Stimulated activated CD8-positive, alpha-beta memory T cell treated with anti-CD3 and anti-CD28 coated beads, Interleukin-7, amount 100 ng/mL, for 1 hour (primary cell): ENCODE measurements at places on chromosomes 1 and 21.
A peak's percentile ranks its signal among the peaks of the same experiment; 100 is the strongest.

GRCh38 chr1:33153650-33154049, 28.2 kb downstream of the TRIM62 start:
- no peak for DNase-seq

DNA sequence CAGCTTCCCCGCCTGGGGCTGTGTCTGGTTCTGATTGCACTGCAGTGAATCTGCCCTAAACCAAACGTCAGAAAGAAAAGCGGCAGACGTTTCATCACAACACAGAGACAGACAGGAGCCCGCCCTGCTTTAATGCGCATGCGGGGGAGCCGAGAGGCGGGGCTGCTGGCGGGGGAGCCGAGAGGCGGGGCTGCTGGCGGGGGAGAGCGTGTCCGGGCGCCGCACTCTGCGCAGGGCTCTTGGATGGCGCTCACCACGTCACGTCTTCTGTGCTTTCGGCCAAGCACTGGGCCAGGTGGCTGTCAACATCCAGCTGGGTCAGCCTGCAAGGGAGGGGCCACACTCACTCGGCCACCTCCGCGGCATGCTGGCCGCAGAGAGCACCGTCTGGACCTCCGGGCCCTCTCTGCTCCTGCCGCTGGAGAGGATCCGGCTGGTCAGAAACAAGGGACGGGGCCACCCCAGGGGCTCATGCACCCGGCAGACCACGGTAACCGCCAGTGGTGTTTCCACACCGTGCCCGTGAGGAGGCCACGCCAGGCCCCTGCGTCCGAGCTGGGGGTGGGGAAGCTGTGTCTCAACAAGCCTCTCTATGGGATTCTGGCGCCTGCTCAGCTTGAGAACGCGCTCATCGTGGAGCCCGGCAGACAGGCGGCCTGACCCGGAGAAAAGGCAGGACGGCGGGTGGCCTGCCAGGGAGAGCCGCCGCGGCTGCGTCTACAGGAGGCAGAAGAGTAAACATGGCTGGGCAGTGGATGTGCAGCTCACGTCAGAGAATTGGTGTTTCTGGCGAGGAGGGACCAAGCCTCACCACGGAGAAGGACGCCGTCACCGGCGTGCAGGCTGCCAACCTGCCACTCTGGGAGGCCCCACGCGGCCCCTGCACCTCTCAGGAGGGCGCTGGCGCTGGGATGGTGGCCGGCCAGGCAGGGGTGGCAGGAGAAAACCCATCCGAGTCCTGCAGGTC, 4.8 kb downstream of the FAAP20 start:
- DNase-seq, result peak; percentile 76

- DNase-seq, result no peak
Observed at GRCh38 chr1:47405697-47406096, 10.4 kb upstream of the FOXE3 start.

GRCh38 chr1:83970114-83970513, 28.8 kb downstream of the TTLL7 start:
- no peak for DNase-seq

DNA sequence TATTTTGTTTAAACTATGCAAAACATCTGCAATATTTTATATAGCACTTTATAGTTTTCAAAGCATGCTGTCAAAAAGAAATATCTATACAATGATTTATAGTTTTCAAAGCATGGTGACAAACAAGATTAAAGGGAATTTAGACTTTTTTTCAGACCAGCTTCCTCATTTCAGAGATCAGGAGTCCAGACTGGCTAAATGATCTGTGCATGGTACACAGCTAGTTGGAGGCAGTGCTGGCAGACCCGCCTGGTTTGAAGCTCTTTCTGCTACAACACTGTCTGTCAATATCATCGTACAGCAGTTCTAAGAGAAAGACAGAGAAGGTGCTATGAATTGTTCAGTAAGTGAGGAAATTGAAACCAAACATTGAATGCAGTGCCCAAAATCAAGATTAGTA, 479.0 kb downstream of the PTBP2 start:
- DNase-seq, result no peak

DNA sequence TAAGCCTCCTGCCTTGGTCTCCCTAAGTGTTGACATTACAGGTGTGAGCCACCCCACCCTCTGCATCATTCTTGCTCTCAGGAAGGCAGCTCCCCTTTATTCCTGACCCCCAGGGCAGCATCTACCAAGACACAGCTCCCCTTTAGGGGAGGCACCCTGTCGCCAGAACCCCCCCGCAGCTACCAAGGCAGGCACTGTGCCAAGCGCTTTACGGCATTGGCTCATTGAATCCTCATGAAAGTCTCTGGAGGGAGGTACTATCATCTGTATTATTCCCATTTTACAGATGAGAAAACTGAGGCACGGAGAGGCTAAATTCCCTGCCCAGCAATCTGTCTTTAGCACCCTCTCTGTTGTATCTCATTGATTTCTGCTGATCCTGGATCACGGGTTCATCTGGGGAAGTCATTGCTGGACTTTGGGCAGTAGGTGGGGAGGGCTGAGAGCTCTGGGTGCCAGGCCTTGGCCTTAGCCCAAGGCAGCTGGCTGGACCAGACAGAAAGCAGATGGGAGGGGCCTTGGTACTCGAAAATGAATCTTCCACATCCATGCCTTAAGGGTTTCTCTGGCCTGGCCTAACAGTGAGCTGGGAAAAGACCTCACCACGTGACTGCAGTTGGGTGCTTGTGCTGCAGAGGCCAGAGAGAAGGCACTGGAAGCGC, 5.9 kb downstream of the PLOD1 start:
- DNase-seq, result no peak

GRCh38 chr1:37817481-37817880, 9.5 kb upstream of the YRDC start:
- DNase-seq, result no peak

DNA sequence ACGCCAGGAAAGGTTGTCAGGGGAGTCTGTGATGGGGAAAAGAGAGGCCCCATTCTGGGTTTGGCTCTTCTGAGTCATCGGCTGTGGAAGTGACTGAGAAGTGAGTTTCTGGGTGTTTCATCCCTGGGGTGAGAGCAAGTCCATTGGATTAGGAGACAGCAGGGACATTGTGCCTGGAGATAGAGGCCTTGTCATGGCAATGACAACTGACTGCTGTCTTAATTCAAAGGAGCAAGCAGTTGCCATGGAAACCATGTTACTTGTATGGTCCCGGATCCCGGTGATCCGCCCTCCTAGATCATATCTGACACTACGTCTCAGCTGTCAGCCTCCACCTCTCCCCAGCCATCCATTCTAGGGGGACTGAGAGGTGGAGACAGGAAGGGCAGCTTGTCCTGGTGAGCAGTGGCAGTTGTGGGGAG, 34.4 kb downstream of the KIAA0040 start:
- no peak for DNase-seq

GRCh38 chr1:51313961-51314777, 16.2 kb downstream of the TTC39A start:
- DNase-seq, result no peak

DNA sequence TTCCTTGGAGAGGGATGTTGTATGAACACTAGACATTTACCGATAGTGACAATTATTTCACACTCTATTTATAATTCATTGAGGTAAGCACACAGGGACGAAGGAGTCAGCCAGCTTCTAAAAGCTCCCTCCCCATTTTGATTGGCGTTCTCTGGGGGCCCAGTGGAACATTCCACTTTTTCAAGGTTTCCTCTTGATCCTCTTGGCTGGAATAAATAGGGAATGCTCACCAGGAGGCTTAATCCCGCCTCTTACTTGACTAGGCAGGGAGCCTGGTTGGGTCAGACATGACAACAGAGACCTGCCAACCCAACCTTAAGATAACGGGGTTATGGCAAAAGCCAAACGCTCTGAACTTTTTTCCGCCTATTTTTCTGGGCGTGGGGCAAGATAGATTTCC, 974 bp downstream of the ACTN2 start:
- no peak for DNase-seq

DNA sequence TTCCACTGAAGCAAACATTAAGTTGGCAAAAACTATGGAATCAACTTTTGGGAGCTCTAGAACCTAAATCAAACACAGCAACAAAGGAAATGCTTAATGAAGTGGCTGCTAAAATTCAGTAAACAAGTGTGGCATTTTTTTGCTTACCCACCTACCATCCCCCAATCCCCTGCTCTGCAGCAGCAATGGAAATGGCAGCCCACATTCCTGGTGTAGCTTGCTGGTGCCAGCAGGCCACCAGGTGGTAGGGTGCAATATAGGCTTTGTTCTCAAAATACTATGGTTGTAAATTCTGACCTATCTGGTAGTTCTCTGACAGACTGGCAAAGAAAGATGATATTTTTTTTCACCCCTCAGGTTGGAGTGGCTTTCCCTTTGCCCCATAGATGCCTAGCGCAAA, 42.8 kb downstream of the SHCBP1L start:
- no peak for DNase-seq

- no peak for DNase-seq
Observed at GRCh38 chr1:35838693-35839245, 31.0 kb downstream of the AGO4 start.

GRCh38 chr1:149916193-149916897, 1.3 kb downstream of the SV2A start:
- DNase-seq, result no peak

GRCh38 chr1:185441605-185442004, 124.6 kb upstream of the IVNS1ABP start:
- no peak for DNase-seq

- DNase-seq, result no peak
Observed at GRCh38 chr1:241097479-241097878, 259.5 kb downstream of the RGS7 start.
